B cell (primary cell): ENCODE measurements at places on chromosomes 16 and 17. TPM values are rescaled to one million over a fixed set of nuclear protein-coding genes. Genes with fewer than 3 reads are reported as not detected.

- no peak for DNase-seq
Measured at GRCh38 chr17:39973496-39973895, 7.1 kb upstream of the PSMD3 start.

DNA sequence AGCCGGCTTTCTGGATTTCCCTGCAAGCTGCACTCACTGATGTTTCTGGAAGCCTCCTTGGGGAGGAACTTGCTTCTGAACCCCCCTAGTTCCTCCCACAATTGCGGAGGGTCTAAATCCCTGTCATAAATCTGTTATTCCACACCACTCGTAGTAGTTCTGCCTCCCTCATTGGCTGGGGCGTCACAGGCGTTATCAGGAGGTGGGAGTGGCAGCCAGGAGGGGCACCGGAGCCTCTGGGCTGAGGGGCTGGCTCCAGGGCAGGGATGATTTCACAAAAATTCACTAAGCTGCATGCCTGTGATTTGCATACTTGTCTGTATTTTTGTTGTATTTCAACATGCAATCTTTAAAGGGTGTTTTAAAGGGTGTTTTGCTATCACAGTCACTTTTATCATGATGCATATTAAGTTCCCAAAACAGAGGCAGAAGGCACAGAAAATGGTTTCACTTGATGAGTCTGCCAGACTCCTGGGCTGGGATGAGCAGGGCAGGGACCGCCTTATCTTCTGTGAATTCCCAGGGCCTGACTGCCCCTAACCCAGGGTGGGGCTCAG lies 176.2 kb upstream of the FOXF1 start:
- DNase-seq, result no peak

- DNase-seq, result no peak
Measured at GRCh38 chr16:69311533-69312387, 610 bp downstream of the VPS4A start.

- peak; percentile 65 for DNase-seq
Measured at GRCh38 chr16:85104821-85105391, 7.4 kb downstream of the CIBAR2 start.

GRCh38 chr16:84303023-84303422 lies 8.3 kb downstream of the WFDC1 start:
- DNase-seq, result no peak

GRCh38 chr16:61936522-61936921 lies 99.7 kb downstream of the CDH8 start:
- no peak for DNase-seq

DNA sequence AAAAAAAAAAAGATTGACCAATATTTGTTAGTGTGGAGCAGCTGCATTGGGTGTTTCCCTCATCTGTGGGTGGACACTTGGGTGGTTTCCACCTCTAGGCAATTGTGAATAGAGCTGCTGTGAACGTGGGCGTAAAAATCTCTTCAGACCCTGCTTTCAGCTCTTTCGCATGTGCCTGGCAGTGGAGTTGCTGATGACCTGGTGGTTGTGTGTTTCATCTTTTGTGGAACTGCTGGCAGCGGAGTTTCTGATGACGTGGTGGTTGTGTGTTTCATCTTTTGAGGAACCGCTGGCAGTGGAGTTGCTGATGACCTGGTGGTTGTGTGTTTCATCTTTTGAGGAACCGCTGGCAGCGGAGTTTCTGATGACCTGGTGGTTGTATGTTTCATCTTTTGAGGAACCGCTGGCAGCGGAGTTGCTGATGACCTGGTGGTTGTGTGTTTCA lies 21.4 kb downstream of the ZC3H18 start:
- DNase-seq, result peak; percentile 71

DNA sequence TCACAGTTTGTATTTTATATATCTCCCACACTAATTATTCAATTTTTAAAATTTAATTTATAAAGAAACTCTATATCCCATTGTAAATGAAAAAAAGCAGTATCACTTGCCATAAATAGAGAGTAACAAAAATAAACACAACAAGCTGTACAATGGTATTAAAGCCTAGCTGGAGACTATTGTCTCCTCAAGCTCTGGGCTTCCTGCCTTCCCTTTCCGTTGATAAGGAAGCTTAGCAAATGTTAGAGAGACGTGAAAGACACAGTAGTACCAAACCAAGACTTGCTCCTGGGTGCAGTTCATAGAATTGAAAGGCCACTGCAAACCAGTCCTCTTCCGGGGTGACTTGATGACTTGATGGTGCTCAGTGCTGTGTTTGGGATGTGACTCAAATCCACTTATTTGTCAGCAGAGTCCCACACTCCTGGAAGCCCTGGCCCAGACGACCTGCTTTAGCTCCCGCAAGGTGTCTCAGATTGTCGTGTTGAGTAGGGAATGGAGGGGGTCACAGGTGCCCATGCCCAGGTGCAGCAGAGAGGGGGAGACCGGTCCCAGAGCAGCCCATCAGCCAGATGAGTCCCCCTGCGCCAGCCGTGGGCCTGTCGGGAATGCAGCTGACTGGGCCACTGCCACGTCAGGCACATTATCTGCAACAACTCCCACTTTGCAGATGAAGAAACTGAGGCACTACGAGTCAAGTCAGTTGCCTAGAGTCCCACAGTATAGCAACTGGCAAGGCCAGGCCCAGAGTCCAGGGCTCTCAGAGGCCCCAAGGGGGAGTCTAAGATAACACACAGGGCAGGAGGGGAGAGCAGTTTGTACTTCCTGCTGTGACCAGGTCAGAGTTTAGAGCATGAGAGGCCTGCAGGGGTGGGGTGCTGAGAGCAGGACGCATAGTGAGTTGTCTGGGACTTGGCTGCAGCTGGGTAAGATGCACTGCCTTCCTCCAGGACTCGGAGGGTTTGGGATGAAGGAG lies 40.5 kb downstream of the PSME3IP1 start:
- no peak for DNase-seq

GRCh38 chr17:29958947-29959657 lies 17.7 kb downstream of the EFCAB5 start:
- DNase-seq, result no peak

DNA sequence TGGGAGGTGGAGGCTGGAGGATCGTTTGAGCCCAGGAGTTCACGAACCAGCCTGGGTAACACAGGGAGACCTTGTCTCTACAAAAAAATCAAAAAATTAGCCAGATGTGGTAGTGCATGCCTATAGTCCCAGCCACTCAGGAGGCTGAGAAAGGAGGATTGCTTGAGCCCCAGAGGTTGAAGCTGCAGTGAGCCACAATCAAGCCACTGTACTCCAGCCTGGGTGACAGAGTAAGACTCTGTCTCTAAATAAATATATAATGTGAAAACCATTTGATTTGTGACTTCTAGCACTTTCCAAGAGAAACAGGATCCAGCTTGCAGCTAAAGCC lies 459.1 kb downstream of the SOX9 start:
- DNase-seq, result no peak

DNA sequence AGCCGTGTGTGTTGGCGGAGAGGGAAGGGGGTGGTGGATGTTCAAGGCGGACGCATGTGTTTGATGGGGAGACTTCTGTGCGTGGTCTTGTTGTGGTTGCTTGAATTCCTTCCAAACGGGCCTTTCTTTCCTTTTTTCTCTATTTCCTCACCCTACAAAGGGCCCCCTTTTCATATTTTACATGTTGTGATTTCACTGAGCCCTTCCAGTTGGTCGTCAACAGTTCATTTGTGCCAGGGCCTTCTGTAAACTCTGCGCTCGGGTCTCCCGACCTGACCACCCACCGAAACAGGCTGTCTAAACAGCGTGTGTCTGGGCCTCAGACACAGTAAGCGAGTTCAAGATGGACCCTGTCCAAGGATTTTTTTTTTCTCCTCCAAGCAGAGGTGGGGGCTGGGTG lies 228.4 kb downstream of the IRF8 start:
- DNase-seq, result no peak

DNA sequence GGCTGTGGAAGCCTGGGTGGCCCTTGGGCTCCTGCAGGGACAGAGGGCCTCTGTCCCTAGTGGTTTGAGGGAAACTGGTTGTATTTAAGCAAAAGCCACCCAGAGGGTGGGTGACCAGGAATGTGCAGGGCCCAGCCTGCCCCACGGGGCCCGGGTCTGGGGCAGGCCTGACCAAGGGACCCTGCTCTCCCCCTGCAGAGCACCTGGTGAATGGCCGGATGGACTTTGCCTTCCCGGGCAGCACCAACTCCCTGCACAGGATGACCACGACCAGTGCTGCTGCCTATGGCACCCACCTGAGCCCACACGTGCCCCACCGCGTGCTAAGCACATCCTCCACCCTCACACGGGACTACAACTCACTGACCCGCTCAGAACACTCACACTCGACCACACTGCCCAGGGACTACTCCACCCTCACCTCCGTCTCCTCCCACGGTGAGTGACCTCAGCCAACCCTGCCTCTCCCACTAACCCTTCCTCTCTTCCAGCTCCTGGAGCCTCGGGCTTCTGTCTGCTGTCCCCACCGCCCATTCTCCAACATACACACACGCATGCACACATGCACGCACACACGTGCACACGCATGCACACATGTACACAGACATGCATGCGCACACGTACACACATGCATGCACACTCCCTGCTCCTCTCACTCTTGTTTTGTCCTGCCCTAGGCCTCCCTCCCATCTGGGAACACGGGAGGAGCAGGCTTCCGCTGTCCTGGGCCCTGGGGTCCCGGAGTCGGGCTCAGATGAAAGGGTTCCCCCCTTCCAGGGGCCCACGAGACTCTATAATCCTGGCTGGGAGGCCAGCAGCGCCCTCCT lies 10.4 kb downstream of the GALK1 start:
- peak; percentile 32 for DNase-seq

GRCh38 chr16:87952751-87953150 lies 1.5 kb downstream of the BANP start:
- DNase-seq, result no peak

GRCh38 chr17:70047619-70048419 lies 27.2 kb upstream of the KCNJ16 start:
- DNase-seq, result no peak

DNA sequence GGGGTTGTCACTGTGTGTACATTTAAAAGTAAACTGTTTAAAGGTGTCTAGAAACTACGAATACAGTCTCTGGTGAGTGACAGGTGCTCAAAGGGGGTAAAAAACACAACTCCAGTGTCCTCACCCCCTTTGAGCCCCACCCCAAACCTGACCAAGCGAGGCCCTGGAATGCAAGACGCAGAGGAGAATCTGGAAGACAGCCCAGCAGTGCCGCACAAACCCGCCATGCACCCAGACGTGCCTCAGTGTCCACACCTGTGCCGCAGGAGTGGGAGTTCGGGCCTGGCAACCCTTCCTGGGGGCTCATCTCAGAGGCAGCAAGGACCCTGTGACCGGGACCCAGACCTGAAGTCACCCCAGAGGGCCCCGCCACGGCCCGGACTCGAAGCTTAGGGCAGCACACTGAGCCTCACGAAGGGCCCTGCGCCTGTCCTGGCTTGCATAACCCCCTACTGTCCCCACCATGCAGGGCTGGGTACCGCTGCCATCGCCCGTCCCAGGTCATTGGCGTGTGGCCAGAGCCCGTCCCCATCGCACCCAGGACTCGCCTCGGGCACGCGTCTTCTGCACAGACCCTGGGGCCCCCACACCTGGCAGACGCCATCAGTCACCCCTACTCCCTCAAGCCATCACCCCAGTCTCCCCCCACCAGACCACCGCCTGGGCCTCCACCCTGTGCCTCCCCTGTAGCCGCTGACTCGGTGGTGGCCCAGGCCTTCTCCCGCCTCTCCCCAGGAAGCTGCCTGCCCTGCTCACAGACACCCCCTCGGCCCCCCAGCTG lies 33.0 kb upstream of the ZC3H18 start:
- no peak for DNase-seq

- DNase-seq, result no peak
Measured at GRCh38 chr16:24769806-24770205, 40.4 kb downstream of the TNRC6A start.

DNA sequence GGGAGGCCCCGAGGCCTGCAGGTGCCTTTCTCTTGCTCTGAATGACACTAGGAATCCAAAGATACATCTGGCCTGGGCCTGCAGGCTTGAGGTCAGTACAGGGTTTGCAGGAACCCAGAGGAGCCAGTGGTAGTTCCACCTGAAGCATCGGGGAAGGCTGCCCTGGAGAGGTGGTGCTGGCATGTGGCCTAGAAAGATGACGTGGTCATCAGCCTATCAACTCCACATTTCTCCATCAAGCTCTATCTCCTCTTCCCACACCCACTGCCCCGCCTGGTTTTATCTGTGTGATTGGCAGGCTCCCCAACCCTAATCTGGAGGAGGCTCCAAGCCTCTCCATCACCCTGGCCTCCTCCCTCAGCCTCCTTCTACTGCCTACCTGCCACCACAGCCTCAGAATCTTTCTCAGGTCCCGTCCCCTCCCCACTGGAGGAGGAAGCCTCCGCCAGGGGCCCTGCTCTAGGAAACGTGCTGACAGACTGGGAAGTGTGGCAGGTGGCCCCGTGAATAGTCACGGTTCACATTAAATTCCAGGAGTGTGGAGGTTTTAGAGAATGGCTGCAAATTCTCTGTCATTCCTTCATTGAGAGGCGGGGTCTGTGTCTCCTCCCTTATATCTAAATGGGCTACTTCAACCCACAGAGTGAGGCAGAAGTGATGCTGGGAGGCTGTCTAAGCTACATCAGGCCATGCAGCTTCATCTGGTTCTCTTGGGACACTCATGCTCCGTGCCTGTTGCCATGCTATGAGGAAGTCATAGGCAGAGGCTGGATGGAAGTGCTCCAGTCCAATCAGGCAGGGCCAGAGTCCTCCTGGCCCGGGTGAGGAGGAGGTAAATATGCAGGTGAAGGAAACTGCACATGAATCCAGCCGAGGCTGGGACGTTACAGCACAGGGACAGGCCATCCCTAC lies 11.4 kb upstream of the MAP2K3 start:
- DNase-seq, result peak; percentile 13

DNA sequence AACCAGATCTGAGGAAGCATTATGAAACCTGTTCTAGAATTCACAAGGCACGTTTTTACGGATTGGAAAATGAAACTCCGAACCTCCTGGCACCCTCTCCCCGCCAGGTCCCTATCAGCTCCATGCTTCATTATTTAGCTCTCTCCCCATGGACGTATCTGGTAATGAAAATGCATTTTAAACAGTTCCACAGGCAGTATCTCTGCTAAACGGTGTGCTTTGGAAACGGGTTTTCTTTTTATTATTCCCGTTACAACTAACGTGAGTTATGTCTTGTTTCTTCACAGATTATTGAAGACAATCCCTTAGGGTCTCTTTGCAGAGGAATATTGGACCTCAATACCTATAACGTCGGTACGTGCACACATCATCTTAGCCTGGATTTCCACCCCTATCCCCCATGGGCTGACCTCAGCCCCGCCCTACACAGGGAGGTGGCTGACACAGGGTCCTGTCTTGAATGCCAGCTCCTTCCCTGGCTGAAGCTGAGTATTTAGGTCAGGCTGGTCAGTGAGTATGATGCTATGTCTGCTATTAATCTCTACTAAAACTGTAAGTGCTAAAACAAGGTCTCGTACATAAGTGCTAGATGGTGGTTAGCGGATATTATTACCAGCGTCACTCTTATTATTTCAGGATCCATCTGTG lies 82.9 kb downstream of the SDR42E1 start:
- no peak for DNase-seq

OR2C1 gene
- 0.67 and 1.4 TPM in 2 replicates for total RNA-seq

TMEM98 gene
- not detected in 2 replicates for total RNA-seq

SUPT6H gene
- 110 and 119 TPM in 2 replicates for total RNA-seq

TMC8 gene
- 235 and 252 TPM in 2 replicates for total RNA-seq

NACA2 gene
- not detected in 2 replicates for total RNA-seq

C16orf89 gene
- not detected in 2 replicates for total RNA-seq

KRT12 gene
- not detected in 2 replicates for total RNA-seq

MYH2 gene
- total RNA-seq, result not detected in 2 replicates
